ENCODE measurements at places on chromosomes 7 and 10. TPM values are rescaled to one million over a fixed set of nuclear protein-coding genes. Genes with fewer than 3 reads are reported as not detected.

The OR6V1 gene
- total RNA-seq: not detected

The EVX1 gene
- not detected for total RNA-seq

The PTPRZ1 gene
- total RNA-seq: not detected

The SRI gene
- 177 TPM for total RNA-seq

The CAMK1D gene
- total RNA-seq: 17.8 TPM

The TRPV5 gene
- total RNA-seq: not detected

The EPHA1 gene
- total RNA-seq: 1.2 TPM

The SLC16A9 gene
- total RNA-seq: 0.48 TPM

The PCDH15 gene
- not detected for total RNA-seq

The KLF6 gene
- total RNA-seq: 220 TPM

The MMD2 gene
- not detected for total RNA-seq

The GRK5 gene
- 30.6 TPM for total RNA-seq

The SMKR1 gene
- 1.6 TPM for total RNA-seq

The IL2RA gene
- 446 TPM for total RNA-seq

The ECHDC3 gene
- not detected for total RNA-seq

The COBL gene
- not detected for total RNA-seq

The SPDYE6 gene
- not detected for total RNA-seq

The AASS gene
- total RNA-seq: 0.81 TPM

The TAS2R41 gene
- not detected for total RNA-seq

The HOXA2 gene
- not detected for total RNA-seq

The MEIG1 gene
- total RNA-seq: 1.3 TPM

The ELOVL3 gene
- total RNA-seq: not detected

The NUTM2E gene
- 0.18 TPM for total RNA-seq

The RBM20 gene
- not detected for total RNA-seq

The TACC2 gene
- total RNA-seq: not detected

The ABCA13 gene
- total RNA-seq: not detected

The GPR22 gene
- total RNA-seq: not detected

The PPP1R9A gene
- total RNA-seq: not detected
